Activated T-helper 2 cell treated with anti-CD3 and anti-CD28 coated beads, Interferon-gamma antibody, Interleukin-2, Interleukin-4, amounts not matched to agents 10 μg/mL and 5 μg/mL and 100 μg/mL, durations not matched to agents 14 hours and 24 hours and 36 hours (primary cell): ENCODE measurements at places on chromosomes 2 and 18. TPM values are rescaled to one million over a fixed set of nuclear protein-coding genes. Genes with fewer than 3 reads are reported as not detected.

The LYPD1 gene
- total RNA-seq: not detected in 2 replicates

The GBX2 gene
- not detected in 2 replicates for total RNA-seq

The SNED1 gene
- total RNA-seq: 1.5 and 1.7 TPM in 2 replicates

The GRHL1 gene
- 0.90 and 1.4 TPM in 2 replicates for total RNA-seq

The FOXD4L1 gene
- total RNA-seq: 0.14 and 0.30 TPM in 2 replicates

The LAMA1 gene
- not detected in 2 replicates for total RNA-seq

The LYPD6B gene
- not detected in 2 replicates for total RNA-seq

The ASAP2 gene
- 0.74 and 0.96 TPM in 2 replicates for total RNA-seq

The BCL2 gene
- total RNA-seq: 76.1 and 79.0 TPM in 2 replicates

The SNTG2 gene
- not detected in 2 replicates for total RNA-seq

The IL1A gene
- total RNA-seq: 6.8 and 7.0 TPM in 2 replicates

The OSBPL1A gene
- total RNA-seq: 0.39 and 0.98 TPM in 2 replicates

The ELOA2 gene
- not detected in 2 replicates for total RNA-seq

The LRRTM1 gene
- total RNA-seq: not detected in 2 replicates

The MEX3C gene
- total RNA-seq: 48.6 and 49.3 TPM in 2 replicates

The COLEC12 gene
- not detected in 2 replicates for total RNA-seq

The OLA1 gene
- 148 and 150 TPM in 2 replicates for total RNA-seq

The ANKRD36C gene
- total RNA-seq: 69.4 and 75.5 TPM in 2 replicates

The DSEL gene
- total RNA-seq: 0.05 TPM in 1 of 2 replicates, not detected in the other

The PDCD1 gene
- total RNA-seq: 42.0 and 44.7 TPM in 2 replicates

The SPATA3 gene
- total RNA-seq: not detected in 2 replicates

The RUFY4 gene
- 0.39 TPM in 1 of 2 replicates, not detected in the other for total RNA-seq

The ACVR1 gene
- total RNA-seq: 26.7 and 27.1 TPM in 2 replicates

The ACKR3 gene
- 1.8 and 2.7 TPM in 2 replicates for total RNA-seq

The DIPK1C gene
- total RNA-seq: not detected in 2 replicates

The ZNF396 gene
- total RNA-seq: 0.25 and 0.32 TPM in 2 replicates

The TTN gene
- total RNA-seq: 3.3 and 3.7 TPM in 2 replicates

The ALLC gene
- total RNA-seq: not detected in 2 replicates

The FRZB gene
- not detected in 2 replicates for total RNA-seq

The CDH7 gene
- total RNA-seq: not detected in 2 replicates

The IER3IP1 gene
- 13.3 and 14.2 TPM in 2 replicates for total RNA-seq

The RFX8 gene
- 1.3 and 1.6 TPM in 2 replicates for total RNA-seq

The SPC25 gene
- total RNA-seq: 18.4 and 18.5 TPM in 2 replicates

The KIAA2012 gene
- not detected in 2 replicates for total RNA-seq

The STEAP3 gene
- 0.55 and 0.78 TPM in 2 replicates for total RNA-seq

The COA5 gene
- total RNA-seq: 20.9 and 23.9 TPM in 2 replicates

The UBXN2A gene
- 17.6 and 18.3 TPM in 2 replicates for total RNA-seq

The KRTCAP3 gene
- total RNA-seq: 6.2 and 7.5 TPM in 2 replicates

The PDK1 gene
- total RNA-seq: 38.9 and 44.9 TPM in 2 replicates

The REG1B gene
- not detected in 2 replicates for total RNA-seq

The FEV gene
- total RNA-seq: not detected in 2 replicates

The FAM237A gene
- not detected in 2 replicates for total RNA-seq

The PASK gene
- total RNA-seq: 72.5 and 75.8 TPM in 2 replicates

The SULT6B1 gene
- total RNA-seq: not detected in 2 replicates

The LINC00305 gene
- not detected in 2 replicates for total RNA-seq
